OCI-M1 (cell line): ENCODE measurements at places on chromosomes 2 and 18.

GRCh38 chr2:213846856-213847255 lies 562.6 kb downstream of the SPAG16 start:
- no peak for DNase-seq

- no peak for DNase-seq
Observed at GRCh38 chr18:73901566-73901965, 246.1 kb downstream of the FBXO15 start.

GRCh38 chr2:229407170-229407569 lies 136.1 kb upstream of the PID1 start:
- DNase-seq = no peak

- no peak for DNase-seq
Observed at GRCh38 chr18:76824145-76824676, 1.9 kb downstream of the ZNF236 start.

DNA sequence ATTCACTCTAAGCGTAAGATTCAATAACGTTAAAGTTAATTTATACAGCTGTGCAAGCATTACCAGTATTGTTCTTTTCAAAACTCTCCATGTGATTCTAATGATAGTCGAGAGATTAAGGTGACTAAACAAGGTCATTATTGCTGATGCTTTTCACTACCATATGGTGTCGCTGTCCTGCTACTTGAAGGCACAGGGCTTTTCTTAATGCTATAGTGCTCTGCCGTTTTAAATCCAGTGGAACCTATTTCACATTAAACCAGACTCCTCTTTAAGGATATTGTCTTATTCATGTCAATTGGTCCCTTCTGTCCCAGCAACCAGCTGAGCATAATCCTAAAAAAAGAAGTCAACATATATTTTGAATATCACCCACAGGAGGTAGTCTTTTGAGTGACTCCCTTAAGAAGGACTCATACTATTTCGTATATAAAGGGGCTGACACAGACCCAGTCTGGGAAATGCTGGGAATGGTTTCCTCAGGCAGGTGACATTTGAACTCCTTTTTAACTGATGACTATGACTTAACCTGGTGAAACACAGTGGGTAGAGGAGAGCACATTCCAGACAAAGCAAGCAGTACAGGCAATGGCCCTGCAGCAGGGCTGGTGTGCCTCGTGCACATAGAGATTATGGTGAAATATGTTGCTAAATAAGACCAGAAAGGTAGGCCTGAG lies 53.9 kb upstream of the CYTIP start:
- peak; percentile 75 for DNase-seq
